ENCODE measurements at places on chromosomes 5 and 9.

DNA sequence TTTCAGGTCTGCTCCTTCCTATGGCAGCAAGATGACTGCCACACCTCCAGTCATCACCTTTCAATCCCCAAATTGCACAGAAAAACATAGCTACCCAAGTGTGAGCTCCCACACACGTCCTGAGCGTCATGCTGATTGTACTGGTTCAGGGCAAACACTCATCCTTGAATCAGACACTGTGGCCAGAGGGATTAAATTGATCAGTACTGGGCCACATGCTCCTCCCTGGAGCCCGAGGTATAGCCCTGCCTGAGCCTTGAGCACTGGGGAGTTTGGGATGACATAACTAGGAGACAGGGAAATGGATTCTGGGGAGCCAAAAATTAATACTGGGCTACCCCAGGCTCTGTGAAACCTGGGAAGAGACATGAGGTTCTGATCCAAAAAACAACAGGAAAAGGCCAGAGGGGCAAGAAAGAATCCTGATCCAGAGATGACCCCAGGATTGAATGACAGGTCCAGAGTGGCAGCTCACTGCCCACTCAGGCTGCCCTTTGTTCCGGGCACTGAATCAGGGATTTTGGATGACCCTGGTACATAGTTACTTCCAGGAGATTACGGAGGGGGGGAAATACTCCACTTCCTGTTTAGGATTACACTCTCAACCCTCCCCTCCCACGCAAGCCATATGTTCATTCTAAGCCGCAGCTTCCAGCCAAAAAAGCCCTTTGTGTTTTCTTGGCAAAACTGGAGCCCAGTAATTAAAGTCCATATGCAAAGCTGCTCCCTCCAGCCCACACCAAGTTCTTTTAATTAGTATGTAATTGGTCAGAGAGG is 141.6 kb upstream of the SPRY4 start:
- no peak for DNase-seq

DNA sequence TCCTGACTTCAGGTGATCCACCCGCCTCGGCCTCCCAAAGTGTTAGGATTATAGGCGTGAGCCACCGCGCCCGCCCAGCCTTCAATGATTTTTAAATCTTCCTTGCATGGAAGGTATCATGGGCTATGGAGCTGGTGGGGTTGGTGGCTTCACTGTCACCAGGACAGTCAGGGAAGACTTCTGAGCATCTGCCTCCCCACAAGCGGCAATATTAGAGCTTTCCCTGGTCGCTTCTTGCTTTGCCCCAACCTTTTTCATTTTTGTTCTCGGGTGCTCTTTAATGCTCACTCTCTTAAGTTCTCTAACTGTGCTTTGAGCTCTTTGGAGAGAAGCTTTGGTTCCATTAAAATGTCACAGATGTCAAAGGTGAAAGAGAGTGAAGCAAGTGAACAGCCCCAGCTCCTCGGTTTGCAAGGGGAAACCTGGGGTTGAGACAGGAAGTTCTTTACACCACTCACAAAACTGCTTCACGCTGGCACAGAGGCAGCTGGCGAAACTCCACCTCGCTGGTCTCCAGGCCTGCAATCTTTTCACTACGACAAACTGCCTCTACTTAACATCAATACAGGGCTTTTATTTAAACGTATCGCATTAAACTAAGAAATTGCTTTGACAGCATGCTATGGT is 142.5 kb upstream of the RETREG1 start:
- DNase-seq, result no peak

- no peak for DNase-seq
These were observed 151.3 kb downstream of the GAS1 start for GRCh38 chr9:86795823-86796553.

GRCh38 chr5:57166276-57166675 is 7.6 kb upstream of the GPBP1 start:
- peak; percentile 24 for DNase-seq

DNA sequence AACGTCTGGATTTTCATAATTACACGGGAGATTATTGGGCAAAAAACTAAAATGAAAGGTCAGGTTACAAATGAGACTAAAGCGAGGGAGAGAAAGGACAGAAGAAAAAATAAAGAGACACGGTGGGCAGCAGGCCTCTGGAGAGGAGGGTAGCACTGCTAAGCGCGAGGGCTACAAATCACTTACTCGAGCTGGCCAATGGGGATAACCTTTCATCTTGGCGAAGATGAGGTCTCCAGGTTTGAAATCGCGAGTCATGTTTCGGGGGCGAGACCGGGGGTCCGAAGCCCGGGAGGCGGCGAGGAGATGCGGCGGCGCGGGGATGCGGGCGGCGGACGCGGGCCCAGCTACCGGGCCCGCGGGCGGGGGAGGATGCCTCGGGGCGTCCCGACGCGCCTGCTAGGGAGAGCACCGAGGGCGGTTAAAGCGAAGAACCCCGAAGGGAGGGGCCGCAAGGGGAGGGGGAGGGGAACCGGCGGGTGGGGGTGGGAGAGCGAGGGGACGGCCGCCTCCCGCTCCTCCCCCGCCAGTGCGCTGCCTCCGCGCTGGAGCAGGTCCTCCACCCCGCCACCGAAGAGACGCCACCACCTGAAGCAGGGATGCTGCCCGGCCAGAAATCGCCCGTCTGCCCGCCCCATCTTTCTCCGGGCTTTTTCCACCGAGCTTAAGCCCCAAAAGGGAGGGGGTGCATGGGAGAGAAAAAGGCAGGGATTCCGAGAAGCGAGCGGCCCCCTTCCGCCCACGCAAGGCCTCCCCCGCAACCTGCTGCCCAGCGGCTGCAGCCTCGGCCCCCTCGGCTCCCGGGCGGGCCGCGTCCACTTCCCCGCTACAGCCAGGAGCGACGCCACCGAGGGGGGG is 610 bp downstream of the PSIP1 start:
- DNase-seq, result peak; percentile 11

DNA sequence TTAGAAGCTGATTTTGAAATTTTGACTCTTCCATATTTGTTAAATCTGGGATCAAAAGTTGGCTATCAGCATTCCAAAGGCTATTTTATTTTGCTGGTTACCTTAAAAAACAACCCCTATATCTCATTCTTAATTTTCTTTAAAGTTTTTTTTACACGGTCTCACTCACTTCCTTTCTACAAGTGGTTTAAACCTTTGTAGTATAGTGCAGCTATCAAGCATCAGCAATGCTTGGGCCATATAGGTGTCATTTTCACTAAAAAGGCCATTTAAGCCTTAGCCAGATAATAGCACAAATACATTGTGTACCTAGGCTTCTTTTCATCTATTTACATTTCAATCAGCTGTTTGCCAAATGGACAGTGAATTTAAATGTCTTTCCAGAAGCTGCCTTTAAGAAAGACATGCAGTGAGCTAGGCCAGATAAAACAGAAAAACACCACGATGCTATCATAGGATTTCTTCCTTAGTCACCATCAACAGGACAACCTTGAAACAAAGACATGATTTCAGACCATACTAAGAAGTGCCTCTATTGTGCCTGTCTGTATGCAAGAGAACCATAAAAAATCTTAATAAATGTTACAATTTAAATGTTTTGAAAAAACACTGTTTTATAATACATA is 104.2 kb downstream of the RAPGEF6 start:
- no peak for DNase-seq

- DNase-seq, result no peak
These were observed 55.7 kb downstream of the NXNL2 start for GRCh38 chr9:88590558-88591146.
